Activated CD8-positive, alpha-beta memory T cell treated with anti-CD3 and anti-CD28 coated beads, Interleukin-2, amount 10 ng/mL, durations not matched to agents 7 days and 5 days (primary cell): ENCODE measurements at places on chromosomes 7 and 10. TPM values are rescaled to one million over a fixed set of nuclear protein-coding genes. Genes with fewer than 3 reads are reported as not detected.

SH2D4B gene
- total RNA-seq = not detected

MYH16 gene
- not detected for total RNA-seq

MBLAC1 gene
- 7.5 TPM for total RNA-seq

PON1 gene
- total RNA-seq = not detected

DNA sequence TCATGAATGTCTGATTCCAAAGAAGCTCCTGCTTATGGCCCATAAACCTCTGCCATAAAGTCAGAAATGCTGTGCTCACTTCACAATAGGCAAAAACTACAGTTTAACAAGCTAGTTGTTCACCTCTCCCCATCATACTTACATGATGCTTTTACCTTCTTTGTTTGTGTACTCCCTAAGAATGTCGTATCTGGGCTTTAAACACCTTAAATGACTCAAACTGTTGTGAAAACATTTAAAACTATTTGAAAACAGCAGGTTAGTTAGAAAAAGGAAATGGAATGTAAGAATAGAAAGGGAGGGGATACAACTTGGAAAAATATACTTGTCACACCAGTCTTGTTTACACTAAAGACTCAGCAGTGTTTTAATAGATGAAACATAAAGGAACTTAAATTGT lies 128.2 kb upstream of the AGR3 start:
- no peak for DNase-seq

DNA sequence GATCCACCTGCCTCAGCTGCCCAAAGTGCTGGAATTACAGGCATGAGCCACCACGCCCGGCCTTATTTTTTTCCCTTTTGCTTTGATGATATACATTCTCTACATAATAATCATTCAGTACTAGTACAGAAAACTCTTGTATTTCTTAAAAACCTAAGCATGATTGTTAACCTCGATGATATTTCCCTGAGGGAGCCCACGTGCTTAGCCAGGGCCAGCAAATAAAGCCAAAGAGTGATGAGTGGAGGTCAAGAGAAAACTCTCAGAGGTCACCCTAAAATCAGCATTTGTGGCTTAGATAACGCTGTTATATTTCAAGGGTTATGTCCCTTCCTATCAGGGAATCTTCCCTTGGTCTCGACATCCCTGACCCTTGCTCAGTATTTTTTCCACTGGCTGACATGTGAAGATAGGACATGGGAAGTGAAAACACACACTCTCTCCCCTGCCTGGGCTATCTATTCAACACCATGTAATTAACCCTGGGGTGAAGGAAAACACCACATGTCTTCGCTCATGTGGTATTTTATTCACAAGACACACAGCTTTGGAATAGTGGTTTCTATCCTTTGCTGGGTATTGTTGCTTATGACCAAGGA lies 12.6 kb downstream of the FAM200A start:
- DNase-seq = no peak

DNA sequence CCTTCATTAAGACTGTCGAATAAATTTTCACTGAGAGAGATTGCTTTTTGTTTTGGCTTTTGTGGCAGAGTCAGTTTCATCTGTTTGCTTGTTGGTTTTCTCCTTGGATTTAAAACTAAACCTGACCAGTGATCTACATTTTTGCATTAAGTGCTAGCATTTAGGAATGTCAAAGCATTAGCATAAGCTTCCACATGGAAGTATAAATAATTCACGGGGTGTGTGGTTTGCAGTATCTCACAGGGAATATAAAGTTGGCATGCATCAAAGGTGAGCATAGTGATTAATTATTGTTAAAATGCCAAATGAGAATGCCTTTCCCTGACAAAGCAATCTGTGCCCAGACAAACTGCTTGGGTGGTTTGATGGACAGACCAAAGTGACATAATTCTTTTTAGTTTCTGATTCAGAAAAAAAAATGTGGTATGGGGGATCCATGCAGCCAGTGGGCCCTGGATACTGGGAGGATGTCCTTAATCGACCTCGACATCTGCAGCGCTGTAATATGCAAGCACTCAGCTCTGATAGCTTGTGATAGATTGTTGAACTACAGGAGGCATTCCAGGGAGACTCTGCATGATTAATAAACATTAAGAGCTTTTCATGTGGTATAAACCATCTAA lies 339.3 kb upstream of the POM121L12 start:
- DNase-seq = no peak
